Erythroblast (primary cell): ENCODE measurements at places on chromosomes 3 and 15.

GRCh38 chr3:172524611-172525010, 1.4 kb upstream of the TNFSF10 start:
- DNase-seq, result no peak

DNA sequence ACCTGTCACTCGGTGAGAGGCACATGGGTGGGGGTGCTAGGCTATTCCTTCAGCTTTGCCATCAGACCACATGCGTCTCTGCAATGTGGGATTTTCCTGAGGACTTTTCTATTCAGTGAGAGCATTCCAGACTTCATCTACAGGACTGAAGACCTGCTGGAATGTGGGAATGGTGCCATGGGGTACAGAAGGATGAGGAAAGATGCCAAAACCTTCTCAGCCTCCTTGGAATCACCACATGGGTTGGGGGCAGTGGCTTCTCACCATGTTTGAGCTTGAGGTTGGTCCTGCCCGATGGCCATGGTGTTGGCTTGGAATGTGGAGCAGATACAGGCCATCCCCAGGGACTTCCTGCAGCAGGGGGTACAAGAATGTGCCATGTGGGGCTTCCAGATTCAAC, 80.9 kb upstream of the KLF13 start:
- no peak for DNase-seq

DNA sequence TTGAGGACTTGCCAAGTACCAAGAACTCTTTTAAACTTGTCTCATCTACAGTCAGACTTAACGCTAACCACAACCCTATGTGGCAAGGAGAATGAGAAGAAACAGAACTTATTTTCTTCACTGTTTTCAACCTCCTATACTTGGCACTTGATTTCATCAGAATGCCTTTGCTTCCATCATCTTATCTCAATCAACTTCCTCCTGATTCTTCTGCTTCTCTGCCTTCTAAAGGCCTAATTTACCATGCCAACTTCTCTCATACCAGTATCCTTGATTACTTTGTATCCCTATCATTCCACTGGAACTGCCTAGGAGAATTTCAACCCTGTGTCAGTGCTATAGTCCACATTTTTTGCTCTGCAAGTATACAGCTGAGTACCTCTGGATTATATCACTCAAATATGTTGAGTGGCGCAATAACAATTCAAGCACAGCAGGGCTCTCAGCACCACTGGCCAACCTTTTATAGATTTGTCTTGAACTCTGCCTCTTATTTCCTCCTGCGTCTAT, 413.6 kb downstream of the ROBO1 start:
- DNase-seq, result no peak

DNA sequence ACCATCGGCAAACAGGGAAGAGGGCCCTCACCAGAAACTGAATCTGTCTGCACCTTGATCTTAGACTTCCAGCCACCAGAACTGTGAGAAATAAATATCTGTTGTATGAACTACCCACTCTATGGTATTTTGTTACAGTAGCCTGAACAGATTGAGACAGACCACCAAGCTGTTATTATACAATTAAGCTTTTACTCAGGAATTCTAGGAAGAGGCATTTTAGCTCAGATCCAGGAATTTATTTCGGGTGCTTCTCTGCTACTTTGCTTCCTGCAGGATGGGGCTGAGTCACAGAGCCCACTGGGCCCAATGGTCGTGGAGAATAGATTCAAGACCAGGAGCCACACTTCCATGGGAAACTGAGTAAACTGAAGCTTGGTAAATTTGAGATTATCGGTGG, 145.5 kb upstream of the PFN2 start:
- no peak for DNase-seq

DNA sequence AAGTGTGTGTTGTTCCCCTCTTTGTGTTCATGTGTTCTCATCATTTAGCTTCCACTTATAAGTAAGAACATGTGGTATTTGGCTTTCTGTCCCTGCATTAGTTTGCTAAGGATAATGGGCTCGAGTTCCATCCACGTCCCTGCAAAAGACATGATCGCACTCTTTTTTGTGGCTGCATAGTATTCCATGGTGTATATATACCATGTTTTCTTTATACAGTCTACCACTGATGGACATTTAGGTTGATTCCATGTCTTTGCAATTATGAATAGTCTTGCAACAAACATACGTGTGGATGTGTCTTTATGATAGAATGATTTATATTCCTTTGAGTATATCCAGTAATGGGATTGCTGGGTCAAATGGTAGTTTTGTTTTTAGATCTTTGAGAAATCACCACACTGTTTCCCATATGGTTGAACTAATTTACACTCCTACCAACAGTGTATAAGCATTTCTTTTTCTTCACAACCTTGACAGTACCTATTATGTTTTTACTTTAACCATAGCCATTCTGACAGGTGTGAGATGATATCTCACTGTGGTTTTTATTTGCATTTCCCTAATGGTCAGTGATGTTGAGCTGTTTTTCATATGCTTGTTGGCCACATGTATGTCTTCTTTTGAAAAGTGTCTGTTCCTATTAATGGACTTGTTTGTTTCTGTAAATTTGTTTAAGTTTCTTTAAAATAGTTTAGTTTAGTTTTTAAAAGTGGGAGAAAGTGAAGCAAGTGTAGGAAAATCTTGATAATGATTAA, 21.9 kb upstream of the SLC30A4 start:
- DNase-seq, result no peak

- no peak for DNase-seq
Measured at GRCh38 chr3:167487556-167487955, 13.7 kb upstream of the SERPINI2 start.

GRCh38 chr15:68494573-68495110, 62.7 kb upstream of the ITGA11 start:
- DNase-seq, result no peak

DNA sequence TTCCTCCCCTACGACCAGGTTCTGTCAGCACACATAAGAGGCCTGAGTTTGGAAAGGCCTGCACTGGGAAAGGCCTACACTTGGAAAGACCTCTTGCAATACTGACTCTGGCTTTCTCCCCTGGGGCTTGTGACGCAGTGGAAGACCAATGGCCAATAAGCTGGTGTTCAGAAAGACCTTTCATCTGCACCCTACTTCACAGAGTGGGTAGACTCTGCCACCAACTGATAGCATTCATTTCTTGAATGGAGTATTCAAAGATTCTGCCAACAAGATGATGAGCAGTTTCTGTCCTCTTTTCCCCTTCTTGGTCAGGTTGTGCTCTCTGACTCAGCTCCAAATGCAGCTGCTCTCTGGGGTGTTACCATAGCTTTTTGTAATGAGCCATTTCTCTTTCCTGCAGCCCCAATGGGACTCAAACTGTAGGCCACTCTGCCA, 48.8 kb downstream of the TIPARP start:
- DNase-seq, result no peak

DNA sequence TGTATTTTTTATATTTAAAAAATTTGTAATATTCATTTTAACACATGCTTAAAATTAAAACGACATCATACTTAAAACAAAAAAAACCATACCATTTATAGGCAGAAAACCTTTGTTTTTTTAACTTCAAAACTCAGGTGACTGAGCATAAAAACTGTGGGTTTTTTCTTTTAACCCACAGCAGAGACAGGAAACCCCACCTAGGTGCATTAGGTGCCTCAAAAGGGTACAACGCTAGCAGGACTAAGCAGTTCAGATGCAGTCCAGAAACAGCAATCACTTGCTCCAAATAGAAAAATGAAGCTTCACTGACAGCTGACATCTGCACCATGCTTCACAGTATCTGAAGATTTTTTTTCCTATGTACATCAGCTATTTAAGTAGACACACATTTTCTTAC, 52.3 kb downstream of the GLB1 start:
- no peak for DNase-seq

- DNase-seq, result peak; percentile 71
Measured at GRCh38 chr15:69265347-69265955, 33.3 kb upstream of the PAQR5 start.
